ENCODE measurements at places on chromosomes 16 and 17. TPM values are rescaled to one million over a fixed set of nuclear protein-coding genes. Genes with fewer than 3 reads are reported as not detected.

VASN gene
- 2.4 TPM for total RNA-seq

CCL13 gene
- 0.45 TPM for total RNA-seq

KRT36 gene
- total RNA-seq, result not detected

CCL22 gene
- not detected for total RNA-seq

FBXW10 gene
- total RNA-seq, result 0.36 TPM

ADAD2 gene
- not detected for total RNA-seq

KCNJ18 gene
- not detected for total RNA-seq

OGFOD3 gene
- total RNA-seq, result 18.1 TPM

DHRS13 gene
- 25.0 TPM for total RNA-seq

CDH11 gene
- 227 TPM for total RNA-seq

CAVIN1 gene
- 6.5 TPM for total RNA-seq

SLC9A5 gene
- 3.9 TPM for total RNA-seq

MYH3 gene
- total RNA-seq, result 1.4 TPM

TBC1D16 gene
- 49.1 TPM for total RNA-seq

TCAP gene
- total RNA-seq, result 1.7 TPM

CACNG4 gene
- 34.8 TPM for total RNA-seq

ARHGAP44 gene
- 10.7 TPM for total RNA-seq

B3GNT9 gene
- total RNA-seq, result 1.7 TPM

ABCC12 gene
- total RNA-seq, result 2.3 TPM

LRRC37A gene
- 3.4 TPM for total RNA-seq

TEKT1 gene
- 3.2 TPM for total RNA-seq

CX3CL1 gene
- total RNA-seq, result 4.4 TPM

TBC1D3H gene
- not detected for total RNA-seq

MYH2 gene
- 0.91 TPM for total RNA-seq

CFAP97D1 gene
- not detected for total RNA-seq

TBC1D3K gene
- total RNA-seq, result not detected

NT5M gene
- total RNA-seq, result 2.1 TPM

DNAH2 gene
- 1.00 TPM for total RNA-seq

DHRS7C gene
- total RNA-seq, result not detected

RSL1D1 gene
- 55.4 TPM for total RNA-seq

CSH1 gene
- 3.6 TPM for total RNA-seq

ST6GALNAC2 gene
- total RNA-seq, result 0.54 TPM

PLEKHG4 gene
- total RNA-seq, result 3.9 TPM

GPR179 gene
- total RNA-seq, result 0.45 TPM

CD300E gene
- not detected for total RNA-seq

ZNF287 gene
- total RNA-seq, result 25.0 TPM

TP53TG3 gene
- not detected for total RNA-seq

PAQR4 gene
- total RNA-seq, result 17.5 TPM

CACNG3 gene
- 2.6 TPM for total RNA-seq

ACAP1 gene
- 0.45 TPM for total RNA-seq

NOL3 gene
- 8.3 TPM for total RNA-seq

ARHGAP23 gene
- total RNA-seq, result 35.2 TPM

TBX4 gene
- total RNA-seq, result not detected

PRCD gene
- total RNA-seq, result 5.7 TPM

ZNF469 gene
- 0.73 TPM for total RNA-seq

GJC1 gene
- 32.5 TPM for total RNA-seq

RNF112 gene
- total RNA-seq, result 16.9 TPM

C17orf113 gene
- 5.9 TPM for total RNA-seq

CLEC18B gene
- 12.2 TPM for total RNA-seq

TSNAXIP1 gene
- total RNA-seq, result 4.1 TPM

TBC1D26 gene
- 0.54 TPM for total RNA-seq

FNDC8 gene
- total RNA-seq, result not detected

IL17C gene
- total RNA-seq, result not detected

ALOX12B gene
- not detected for total RNA-seq

All from cerebellum (tissue), 4 donors.